ENCODE measurements at places on chromosomes 11 and 22. TPM values are rescaled to one million over a fixed set of nuclear protein-coding genes. Genes with fewer than 3 reads are reported as not detected.

DNA sequence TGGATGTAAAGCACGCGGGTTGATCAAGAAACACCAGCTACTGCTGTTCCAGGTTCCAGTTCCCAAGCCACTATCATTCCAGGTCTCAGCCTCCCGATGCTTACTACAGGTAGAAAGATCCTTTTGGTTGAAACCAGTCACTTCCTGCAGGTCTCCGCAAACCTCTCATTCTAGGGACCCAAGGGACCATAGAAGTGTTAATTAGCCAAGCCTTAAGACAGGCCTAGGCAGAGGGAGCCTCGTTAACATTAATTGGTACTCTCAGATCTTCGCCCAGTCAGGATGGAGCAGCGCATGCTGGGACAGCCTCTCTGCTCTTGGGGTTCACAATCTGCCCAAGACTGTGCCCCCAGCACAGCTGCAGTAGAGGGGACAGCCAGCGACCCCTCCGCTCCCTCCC, 11.2 kb upstream of the OAF start:
- DNase-seq, result no peak

Gene RAB3IL1
- total RNA-seq, result 9.6 TPM

Gene NRGN
- total RNA-seq, result not detected

- no peak for DNase-seq
These were observed 1.6 kb upstream of the TSPAN18 start for GRCh38 chr11:44725016-44725685.

GRCh38 chr11:12079726-12080556, 30.4 kb upstream of the MICAL2 start:
- DNase-seq, result peak; percentile 88

Gene ADM
- 95.5 TPM for total RNA-seq

DNA sequence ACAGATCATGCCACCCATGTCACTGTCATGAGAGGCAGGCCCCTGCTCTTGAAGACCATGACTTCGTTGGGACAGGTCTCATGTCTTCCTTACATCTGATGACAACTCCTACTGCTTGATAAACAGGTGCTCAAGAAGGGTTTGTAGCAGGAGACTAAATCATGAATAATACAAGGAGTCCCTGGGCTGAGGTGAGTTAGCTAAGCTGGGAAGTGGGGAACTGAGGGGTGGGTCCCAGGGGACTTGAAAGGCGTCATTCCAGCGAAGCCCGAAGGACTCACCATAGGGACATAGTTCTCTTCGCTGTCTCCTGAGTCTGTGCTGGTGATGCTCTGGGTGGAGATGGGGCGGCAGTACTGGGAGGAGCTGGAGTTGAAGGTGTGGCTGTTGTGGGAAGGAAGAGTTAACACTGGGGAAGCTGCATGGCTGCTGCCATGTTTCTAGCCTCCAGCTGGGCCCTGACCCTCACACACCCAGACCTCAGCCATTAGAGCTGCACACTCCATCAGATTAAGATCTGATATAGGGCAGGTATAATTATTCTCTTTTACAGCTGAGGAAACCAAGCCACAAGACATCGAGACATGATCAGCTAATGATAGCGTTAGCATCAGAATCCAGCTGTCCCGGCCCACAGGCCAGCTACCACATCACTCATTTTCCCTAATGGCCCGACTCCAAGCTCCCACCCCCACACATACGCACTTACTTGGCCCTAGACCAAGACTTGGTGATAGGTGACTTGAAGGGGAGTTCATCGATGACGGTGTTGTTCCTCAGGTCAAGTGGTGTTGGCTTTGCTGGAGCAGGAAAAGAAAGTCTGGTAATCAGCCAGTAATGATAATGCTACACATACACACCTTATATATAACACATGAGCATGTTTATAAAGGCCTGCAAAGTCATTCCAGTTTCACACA, 32.9 kb downstream of the USP35 start:
- no peak for DNase-seq

DNA sequence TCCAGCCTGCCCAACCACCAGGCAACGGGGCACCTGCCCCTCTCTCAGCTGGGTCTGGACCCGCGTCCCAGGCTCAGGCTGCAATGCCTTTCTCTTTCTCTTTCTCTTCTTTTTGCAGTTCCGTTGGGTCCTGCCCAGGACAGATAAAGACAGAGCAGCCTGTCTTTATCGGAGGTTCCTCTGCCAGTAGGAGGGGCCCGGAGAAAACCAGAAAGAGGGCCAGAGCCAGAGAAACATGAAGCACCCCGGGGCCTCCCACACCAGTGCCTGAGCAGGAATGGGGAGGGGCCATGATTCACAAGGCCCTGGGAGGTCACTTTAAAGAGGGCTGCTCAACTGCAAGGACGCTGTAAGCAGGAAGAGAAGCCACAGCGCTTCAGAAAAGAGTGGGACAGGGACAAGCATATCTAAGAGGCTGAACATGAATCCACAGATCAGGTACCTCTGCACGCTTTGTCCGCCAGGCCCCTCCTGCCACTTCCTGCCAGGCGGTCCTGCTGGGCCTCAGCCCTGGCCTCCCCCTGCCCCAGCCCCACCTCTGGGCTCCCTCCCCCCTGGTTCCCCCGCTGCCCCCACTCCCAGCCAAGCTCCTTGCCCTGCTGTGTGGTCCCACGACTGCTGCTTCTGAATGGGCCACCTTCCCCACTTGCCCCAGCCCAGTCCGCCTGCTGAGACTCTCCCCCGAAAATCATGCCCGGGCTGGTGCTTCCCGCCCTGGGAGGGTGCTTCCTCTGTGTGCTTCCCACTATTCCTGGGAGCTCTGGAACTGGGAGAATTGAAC, at the start of gene APOBEC3C:
Gene APOBEC3C (plus strand): TSS at position 316 of the 781 bp plus-strand sequence. CDS start 106 bp downstream, at position 422.
- peak; percentile 87 for DNase-seq

DNA sequence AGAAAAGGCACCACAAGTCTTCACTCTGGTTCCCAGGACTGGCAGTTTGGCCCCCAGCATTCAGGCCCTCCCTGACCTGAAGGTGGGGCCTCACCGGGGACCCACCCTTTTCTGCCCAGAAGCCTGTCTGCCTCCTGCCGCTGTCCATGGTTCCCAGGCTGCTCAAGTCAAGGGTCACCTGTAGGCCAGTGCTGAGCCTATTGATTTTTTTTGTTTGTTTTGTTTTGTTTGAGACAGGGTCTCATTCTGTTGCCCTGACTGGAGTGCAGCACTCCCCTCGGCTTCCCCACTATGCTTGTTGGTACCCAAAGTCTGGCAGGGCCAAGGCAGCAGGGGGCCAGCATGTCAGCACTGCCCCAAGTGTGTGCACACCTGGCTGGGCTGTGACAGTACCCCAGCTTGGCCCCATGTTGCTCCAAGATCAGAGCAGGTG, 11.0 kb upstream of the MED17 start:
- no peak for DNase-seq

Gene MMP13
- total RNA-seq, result not detected

DNA sequence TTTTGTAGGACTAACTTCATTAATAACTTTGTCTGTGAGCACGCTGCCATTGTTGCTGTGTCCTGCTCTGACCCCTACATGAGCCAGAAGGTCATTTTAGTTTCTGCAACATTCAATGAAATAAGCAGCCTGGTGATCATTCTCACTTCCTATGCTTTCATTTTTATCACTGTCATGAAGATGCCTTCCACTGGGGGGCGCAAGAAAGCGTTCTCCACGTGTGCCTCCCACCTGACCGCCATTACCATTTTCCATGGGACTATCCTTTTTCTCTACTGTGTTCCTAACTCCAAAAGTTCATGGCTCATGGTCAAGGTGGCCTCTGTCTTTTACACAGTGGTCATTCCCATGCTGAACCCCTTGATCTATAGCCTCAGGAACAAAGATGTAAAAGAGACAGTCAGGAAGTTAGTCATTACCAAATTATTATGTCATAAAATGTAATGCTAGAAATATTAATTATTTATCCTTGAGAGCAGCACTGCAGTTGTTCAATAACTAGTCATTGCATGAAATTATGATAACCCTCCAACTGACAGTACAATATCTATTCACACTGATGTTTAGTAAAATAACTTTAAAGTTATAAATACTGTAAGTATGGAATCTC, 46.4 kb upstream of the OR5D13 start:
- peak; percentile 2 for DNase-seq

Data from Caki2 (cell line).